ENCODE measurements at places on chromosomes 3 and 15.

- DNase-seq = no peak
Measured at GRCh38 chr15:42111924-42112323, 17.6 kb upstream of the PLA2G4D start.

- no peak for DNase-seq
Measured at GRCh38 chr15:74816624-74817369, 4.2 kb downstream of the LMAN1L start.

GRCh38 chr15:77033417-77033728 is 37.5 kb downstream of the TSPAN3 start:
- no peak for DNase-seq

- DNase-seq = no peak
Measured at GRCh38 chr3:169836942-169837275, 24.2 kb upstream of the LRRC34 start.

DNA sequence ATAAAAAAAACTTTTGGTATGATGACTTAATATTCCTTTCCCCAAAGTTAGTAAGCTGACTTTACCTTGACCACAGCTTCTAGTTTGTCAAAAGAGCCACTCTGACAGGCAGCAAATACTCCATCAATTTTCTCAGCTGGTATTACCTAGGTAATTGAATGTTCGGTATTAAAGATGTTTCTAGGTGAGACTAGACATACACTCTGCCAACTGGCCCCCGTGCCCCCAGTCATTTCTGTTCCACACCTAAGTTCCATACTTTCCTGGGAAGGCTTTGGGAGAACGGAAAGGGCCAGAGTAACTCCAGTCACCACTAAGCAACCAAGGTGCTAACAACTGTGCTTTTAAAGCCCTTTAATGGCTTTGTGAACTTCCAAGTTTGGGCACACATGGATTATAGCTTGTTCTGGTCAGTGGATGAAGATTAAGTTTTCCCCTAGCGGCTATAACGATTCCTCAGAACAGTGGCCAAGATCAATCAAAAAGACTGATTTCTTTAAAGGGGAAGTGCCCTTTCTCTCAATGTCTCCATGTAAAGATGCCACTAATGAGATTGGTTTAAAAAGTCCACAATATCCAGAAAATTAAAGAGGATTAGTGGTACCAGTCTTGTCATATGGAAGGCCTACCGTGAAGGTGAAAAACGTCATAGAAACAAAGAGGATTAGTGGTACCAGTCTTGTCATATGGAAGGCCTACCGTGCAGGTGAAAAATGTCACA is 7.0 kb downstream of the EIF4A2 start:
- DNase-seq = no peak

DNA sequence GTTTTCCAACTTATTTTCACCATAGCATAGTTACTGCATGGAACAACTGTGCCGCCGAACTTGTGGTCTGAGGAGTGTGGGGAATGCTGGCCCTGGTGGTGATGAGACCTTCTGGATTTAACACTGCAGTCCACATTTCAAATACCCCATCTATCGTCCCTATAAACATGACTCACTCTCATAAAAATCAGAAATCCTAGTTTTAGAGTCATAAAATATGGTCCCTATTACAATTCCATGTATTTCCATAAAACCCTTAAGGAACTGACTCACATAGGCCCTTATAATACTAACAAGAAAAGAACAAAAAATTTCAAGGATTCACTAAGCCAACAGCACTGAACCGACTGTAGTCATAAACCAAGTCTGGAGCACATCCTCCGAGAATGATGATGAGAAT is 147.2 kb downstream of the FOXP1 start:
- DNase-seq = no peak

GRCh38 chr3:101854608-101855304 is 5.4 kb downstream of the NFKBIZ start:
- no peak for DNase-seq

GRCh38 chr3:11607816-11608215 is 35.9 kb downstream of the VGLL4 start:
- no peak for DNase-seq
